Occipital lobe (tissue), 3 donors: ENCODE measurements at places on chromosomes 11 and 22.

DNA sequence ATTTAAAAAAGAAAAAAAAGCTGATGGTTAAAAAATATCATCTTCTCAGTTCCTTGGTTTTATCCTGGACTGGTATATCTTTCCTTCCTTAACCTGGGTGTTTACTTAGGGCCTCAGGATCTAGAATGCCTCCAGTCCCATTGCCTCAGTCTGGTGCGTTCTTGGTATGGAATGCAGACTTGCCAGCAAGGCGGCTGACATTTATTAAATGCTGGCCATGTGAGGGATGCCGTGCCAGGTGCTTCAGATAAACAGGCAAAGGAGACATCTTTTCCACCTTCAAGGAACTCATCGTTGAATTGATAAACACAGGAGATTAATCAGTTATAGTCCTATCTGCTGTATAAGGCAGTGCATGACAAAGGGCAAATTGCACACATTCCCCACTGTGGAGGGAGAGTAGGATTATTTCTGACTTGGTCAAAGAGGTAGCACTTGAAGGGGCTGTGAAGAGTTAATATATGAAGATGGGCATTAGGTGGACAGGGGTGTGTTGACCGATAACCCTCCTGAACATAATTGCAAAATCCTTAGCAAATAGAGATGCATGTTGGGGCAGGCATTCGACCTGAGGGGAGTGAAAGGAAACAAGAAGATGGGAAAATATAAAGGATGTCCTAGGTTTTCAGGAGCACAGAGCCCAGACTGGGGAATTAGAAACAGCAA lies 54.4 kb downstream of the ALX4 start:
- no peak for DNase-seq

GRCh38 chr11:45736424-45736823 lies 68.5 kb upstream of the SLC35C1 start:
- DNase-seq: no peak

DNA sequence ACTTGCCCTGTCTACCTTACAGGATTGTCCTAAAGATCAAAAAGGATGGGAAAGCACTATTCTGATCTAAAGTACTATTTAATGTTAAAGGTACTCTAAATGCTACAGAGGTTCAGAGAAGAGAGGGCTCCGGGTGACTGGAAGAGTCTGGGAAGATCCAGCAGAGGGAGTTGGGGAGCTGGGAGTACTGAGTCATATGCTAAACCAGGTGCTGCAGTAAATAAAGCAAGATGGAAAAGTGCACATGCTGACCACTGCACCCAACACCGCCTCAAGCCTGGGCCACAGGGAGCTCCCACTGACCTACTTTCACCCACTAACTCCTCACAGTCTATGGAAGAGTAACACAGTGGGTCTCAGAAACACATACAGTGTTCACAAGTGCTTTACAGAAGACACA lies 49.3 kb downstream of the WT1 start:
- DNase-seq: no peak

DNA sequence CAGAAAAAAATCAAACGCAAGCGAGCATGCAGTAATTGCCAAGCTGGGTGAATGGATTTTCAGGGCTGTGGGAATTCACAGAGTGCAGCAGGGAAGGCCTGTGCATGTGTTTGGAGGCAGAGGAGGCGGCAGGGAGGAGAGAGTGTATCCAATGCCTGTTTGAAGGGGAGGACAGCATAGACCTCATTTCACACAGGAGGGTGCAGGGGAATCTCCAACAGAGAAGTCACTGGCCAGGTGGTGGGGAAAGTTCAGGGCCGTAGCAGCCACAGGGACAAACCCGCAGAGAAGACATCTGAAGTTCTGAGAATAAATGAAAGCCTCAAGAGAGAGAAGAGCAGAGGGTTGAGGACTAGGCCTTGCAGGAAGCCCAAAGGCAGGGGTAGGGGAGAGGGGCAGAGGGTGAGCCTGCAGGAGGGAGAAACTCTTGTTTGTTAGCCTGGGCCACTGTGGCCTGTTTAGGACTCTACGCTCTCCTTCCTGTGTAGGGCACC lies 19.2 kb upstream of the KDM2A start:
- no peak for DNase-seq

- DNase-seq: peak; percentile 25
Observed at GRCh38 chr22:40418366-40419201, 48.2 kb downstream of the SGSM3 start.

DNA sequence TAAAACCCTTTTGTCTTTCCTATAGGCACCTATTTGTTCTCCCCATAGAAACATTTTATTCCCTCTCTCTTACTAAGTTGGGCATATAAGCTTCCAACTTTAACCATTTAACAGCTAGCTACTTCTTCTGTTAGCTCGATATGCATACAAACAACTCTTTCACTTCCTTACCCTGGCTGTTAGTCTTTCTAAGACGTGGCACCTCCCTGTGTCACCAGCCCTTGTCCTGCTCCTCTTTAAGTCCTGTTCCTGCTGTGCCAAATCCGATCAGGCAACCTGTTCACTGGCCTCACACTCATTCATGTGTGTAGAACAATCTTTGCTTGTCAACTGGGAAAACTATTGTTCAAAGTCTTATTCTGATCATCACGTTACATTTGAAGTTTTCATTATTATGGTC lies 1376.1 kb upstream of the TENM4 start:
- DNase-seq: no peak
